ENCODE measurements at places on chromosomes 1 and 21.

DNA sequence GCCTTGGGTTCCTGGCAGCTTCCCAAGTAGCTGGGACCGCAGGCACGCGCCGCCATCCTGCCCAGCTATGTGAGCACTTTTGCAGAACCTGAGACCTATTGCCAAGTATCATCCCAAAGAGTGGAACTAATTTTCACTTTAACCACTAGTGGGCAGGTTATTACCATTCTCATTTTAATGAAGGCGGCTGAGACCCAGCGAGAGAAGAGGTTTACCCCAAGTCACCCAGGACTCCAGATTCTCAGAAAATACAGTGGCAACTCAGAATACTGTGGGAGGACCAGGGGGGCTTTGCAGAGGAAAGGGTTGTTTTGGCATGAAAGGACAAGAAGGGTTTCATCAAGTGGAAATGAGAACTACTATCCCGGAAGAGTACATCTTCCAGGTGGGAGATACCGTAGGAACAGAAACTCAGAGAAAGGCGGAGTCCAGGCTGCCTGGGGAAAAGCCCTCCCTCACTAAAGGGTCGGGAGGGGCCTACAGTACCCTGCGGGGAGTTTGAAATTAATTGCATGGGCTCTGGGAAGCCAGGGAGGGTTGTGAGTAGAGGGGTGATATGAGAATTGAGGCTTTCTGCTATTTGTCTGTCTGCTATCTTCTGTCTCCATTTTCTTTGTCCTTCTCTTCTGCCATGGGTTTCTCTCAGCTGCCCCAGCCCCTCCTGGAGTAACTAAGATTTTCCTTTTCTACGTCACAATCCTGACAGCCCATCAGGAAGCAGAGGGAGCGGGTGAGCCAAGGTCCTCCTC lies 7.2 kb upstream of the SEMA4A start:
- DNase-seq = no peak

GRCh38 chr1:63798284-63798683 lies 24.5 kb downstream of the ROR1 start:
- no peak for DNase-seq

GRCh38 chr1:201945863-201946223 lies 505 bp downstream of the LMOD1 start:
- no peak for DNase-seq

DNA sequence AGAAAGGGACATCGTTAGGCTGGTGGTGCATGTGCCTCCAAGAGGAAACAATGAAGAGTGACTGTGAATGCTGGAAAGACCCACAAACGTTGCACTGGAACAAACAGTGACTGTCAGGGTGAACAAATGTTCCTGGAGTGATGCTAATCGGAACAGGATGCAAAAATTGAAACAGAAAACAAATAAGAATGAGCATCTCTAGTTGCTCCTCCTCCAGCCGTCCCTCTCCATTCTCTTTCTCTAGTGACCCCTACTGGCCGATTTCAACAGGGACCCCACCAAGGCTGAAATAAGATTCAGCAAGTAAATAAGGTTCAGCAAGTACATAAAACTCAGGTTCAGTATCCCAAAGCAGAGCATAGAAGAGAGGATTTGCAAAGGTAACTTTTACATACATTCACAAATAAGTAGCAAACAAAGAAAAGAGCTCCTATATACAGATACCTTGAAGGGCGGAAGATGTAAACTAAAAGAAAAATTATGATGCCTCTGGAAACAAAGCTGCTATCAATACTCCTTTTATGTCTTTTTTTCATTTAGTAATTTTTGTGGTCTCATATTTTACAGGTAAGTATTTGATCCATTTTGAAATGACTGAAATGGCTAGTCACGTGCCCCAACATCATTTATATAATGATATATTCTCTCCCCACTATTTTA lies 836.1 kb upstream of the ADAMTS5 start:
- no peak for DNase-seq

- no peak for DNase-seq
Measured at GRCh38 chr1:13617108-13617507, 33.5 kb downstream of the PDPN start.

GRCh38 chr1:107990606-107991005 lies 25.6 kb upstream of the VAV3 start:
- DNase-seq = no peak

GRCh38 chr1:9989773-9990172 lies 7.3 kb upstream of the RBP7 start:
- DNase-seq = no peak

- no peak for DNase-seq
Measured at GRCh38 chr1:56835657-56836056, 16.5 kb upstream of the FYB2 start.

- DNase-seq = no peak
Measured at GRCh38 chr1:83850834-83851233, 148.1 kb downstream of the TTLL7 start.
